ENCODE measurements at places on chromosomes 5 and 9.

GRCh38 chr5:159324102-159324755 lies 6.1 kb downstream of the IL12B start:
- peak; percentile 35 for DNase-seq

GRCh38 chr9:79542735-79543620 lies 28.8 kb upstream of the TLE4 start:
- peak; percentile 56 for DNase-seq

DNA sequence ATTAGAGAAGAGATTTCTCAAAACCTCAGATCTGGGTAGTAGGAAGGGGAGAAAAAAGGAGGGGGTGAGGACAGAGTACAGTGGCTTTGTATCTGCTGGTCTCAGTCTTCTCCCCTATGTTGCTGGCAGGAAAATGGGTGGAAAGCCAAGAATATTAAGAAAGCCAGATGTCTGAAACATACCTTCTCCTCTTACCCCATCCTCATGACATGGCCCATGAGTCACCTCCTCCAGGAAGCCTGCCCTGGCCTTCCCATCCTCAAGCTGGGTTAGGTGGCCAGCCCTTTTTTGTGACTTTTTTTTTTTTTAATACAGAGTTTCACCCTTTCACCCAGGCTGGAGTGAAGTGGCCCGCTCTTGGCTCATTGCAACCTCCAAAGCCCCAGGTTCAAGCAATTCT lies 61.8 kb downstream of the ABCA1 start:
- DNase-seq = no peak

DNA sequence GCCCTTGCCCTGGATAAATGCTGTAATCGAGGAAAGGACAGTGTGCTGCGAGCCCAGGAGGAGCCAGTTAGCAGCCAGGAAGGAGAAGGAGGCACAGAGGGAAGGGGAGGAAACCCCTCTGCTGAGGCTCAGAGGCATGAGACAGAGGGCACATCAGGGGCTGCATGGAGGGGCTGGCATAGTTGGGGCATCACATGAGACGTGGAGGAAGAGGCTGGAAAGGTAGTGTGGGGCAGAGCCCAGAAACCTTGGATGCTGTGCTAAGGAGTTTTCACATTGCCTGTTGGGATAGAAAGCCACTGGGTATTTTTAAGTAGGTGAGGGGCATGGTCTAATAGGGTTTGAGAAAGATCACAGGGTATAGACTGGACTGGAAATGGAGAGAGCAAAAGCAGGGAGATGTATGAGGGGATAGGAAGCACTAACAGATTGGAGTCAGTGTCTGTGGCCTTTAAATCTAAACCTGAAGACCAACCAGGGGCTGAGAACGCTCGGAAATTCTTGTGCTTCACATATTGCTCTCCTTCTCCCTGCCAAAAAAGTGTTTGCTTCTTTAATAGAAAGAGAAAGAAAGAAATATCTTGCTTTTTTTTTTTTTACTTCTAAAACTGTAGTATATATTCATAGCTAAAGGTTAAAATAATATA lies 33.0 kb upstream of the ANGPTL2 start:
- no peak for DNase-seq

DNA sequence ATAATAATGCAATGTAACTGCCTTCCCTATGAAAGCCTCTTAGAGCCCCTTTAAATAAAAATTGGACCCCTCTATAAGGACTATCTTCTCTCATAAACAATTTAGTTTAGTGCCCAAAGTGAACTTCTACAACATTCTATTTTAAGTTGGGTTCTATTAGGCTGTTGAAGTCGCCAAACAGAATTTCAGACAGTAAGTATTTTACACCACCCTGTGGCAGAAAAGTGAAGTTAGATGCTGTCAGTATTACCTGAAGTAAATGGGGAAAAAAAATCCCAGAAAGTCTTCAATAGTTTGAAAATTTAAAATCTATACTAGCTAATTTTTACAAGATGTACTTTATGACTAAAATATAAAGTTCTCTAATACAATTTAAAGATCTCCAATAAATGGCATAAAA lies 29.5 kb downstream of the CAAP1 start:
- DNase-seq = peak; percentile 17

DNA sequence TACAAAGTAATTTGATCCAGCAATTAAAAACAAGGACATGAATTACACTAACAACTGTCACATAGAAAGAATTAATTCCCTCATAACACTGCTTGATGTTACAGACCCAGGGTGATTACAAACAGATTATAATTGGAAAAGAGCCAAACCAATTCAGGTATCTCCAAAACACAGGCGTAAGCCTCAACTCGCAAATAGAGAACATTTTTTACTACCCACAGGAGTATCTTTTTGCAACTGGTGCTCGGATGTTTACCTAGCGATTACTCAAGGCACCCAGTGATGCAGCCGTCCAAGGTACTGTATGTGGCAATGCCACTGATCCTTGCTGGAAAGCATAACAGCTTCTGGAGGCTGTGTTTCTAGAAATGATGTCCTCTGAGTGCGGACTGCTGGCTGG lies 386.1 kb upstream of the KIF2A start:
- DNase-seq = peak; percentile 61

DNA sequence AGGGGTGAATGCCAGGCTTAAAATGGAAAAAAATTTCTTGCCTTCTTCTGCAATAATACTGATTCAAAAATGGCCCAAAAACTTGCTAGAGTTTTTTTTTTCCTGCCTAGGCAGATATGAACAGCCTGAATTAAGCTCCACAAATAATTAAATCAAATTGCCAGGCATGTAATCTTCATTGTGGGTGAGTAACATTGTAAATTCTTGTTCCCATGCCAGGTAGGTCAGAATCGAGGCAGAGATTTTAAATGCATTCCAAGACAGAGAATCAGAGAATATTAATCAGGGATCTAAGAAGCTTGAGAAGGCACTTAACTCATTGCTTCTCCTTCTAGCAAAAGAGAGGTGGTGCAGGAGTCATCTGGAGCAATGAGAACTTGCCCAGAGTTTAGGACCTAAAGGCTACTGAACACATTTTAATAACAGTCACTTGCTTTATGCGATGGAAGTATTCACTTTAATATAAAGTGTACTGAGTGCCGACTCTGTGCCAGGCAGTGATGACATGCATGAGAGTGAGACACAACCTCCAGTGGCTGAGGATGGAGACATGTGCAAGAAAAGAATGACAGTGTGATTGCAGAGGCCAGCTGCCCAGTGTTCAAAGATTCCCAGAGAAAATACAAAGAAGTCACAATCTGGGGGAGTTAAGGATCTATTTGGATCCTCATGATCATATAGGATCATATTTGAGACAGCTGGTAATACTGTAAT lies 102.3 kb downstream of the APBA1 start:
- no peak for DNase-seq

GRCh38 chr9:90442723-90443122 lies 199.9 kb downstream of the DIRAS2 start:
- DNase-seq = no peak

GRCh38 chr5:139659695-139660101 lies 11.5 kb downstream of the CXXC5 start:
- no peak for DNase-seq

DNA sequence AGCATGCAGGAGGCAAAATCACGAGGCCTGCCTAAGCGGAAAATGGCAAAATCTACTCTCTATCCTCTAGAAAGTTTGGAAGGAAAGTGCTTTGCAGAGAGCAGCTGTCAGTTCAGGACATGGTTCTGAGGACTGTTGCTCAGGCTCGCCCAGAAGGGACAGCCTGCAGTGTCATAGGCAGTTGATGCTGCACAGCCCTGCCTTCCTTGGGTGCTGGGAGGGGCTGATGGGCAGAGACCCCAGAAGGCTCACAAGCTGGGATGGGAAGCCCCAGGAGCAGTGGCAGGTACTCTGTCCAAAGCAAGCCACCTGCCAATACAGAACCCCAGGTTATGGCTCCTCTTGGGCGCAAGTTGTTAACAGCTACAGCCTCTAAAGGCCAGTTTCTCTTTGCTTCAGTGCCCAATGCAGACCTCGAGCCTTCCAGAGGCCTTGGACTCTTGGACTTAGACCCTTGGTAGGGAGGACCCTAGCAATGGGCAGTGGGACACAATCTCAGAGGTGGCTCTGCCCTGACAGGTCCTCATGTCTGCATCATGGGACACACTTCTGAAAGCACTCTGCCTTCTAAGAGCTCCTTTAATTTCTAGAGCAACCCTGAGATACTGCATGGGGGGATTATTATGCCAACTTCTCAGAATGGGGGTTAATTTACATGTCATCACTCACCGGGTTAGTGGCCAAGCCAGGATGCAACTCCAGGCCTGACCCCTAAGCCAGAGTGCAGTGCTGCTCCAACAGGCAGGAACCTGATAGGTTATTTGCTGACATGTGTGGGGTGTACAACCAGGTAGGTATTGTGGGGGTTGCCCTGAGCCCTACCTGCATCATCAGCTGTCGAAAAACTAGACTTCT lies 57.1 kb downstream of the MACROH2A1 start:
- DNase-seq = no peak

DNA sequence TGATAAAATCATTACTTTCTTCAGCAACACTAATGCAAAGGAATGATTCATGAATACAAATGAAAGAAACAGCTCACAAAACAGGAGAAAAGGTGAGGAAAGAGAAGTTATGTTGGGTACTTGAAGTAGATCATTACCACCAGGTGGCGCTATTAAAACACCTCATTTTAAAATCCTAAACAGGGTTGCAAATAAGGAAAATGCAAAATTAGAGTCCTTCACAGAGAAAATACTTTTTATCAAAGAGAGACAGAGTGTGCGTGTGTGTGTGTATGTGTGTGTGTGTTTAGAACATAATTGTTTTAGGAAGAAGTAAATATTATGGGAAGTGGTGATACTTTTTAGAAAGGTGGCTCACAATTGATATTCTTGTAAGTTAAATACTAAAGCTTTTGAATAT lies 49.5 kb upstream of the CD180 start:
- peak; percentile 82 for DNase-seq
